Epithelial cell of proximal tubule (primary cell): ENCODE measurements at places on chromosomes 5 and 9. TPM values are rescaled to one million over a fixed set of nuclear protein-coding genes. Genes with fewer than 3 reads are reported as not detected.

GRCh38 chr5:133401731-133402347, 210.5 kb downstream of the FSTL4 start:
- no peak for DNase-seq

GRCh38 chr9:126472948-126473298, 140.8 kb upstream of the LMX1B start:
- DNase-seq: no peak

DNA sequence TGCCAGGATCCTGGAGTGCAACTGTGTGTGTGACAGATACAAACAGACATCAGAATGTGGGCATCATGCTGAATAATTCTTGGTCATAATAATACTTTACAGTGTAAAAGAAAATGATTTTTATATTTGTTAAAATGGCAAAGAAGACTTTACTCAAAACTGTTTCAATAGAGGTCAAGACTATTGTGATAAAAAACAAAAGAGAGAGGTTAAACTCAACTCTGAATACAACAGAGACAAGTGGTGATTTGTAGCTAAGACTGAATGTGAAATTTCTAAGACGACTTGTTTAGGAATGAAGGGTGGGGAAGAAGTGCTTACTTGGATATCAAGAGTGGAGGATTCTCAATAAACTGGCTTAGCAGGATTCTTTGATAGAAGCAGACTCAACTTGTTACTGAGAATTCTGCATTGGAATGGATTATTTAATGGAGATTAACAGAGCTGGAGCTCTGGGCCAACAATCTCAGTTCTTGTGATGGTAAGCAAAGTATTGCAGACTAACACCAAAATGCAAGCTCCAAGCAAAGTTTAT, 457.4 kb upstream of the CDH18 start:
- no peak for DNase-seq

- DNase-seq: no peak
Observed at GRCh38 chr9:75624998-75625397, 265.5 kb upstream of the PCSK5 start.

DNA sequence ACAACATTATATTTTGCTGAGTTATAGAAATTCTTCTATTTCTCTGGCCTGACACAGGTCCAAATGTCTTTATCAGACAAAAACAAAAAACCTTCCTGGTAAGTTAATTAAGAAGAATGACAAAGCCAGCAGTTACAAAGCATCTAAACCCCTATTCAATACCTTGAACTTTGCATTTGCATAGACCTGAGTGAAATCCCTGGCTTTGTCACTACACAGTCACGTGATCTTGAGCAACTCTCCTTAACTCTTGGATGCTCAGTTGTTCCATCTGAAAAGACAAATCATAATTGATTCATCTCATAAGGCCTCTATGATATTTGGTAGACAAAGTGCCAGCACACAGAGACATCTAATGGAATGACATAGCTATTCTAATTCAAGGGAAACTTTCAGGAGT, 166.6 kb upstream of the PPP1R2B start:
- no peak for DNase-seq

GRCh38 chr9:129656795-129657390, 8.6 kb upstream of the PRRX2 start:
- no peak for DNase-seq

GRCh38 chr5:170617533-170618490, 114.0 kb downstream of the KCNIP1 start:
- DNase-seq: no peak

DNA sequence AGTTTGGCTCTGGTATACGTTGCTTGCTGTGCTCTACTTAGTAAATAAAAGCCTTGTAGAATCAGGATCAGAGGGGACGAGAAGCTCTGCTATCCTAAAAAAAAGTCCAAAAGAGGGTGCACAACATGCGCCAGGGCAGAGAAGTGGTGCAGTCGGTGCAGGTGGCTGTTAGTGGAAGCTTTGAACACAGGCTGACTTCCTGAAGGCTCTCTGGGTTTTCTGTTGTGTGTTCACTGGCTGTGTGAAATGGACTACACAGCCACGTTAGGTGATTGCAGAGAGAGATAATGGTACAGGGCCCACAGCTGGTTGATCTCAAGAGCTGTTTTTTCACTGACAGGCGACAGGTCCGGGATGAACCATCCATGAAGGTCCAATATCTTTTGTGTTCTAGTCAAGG, 167.4 kb downstream of the TMEM167A start:
- no peak for DNase-seq

TTC23L gene
- total RNA-seq: 0.29 TPM in 1 of 2 replicates, not detected in the other

FOXD4L4 gene
- not detected in 2 replicates for total RNA-seq

OR1K1 gene
- total RNA-seq: not detected in 2 replicates

TBC1D13 gene
- 11.3 and 27.1 TPM in 2 replicates for total RNA-seq

EIF4E1B gene
- total RNA-seq: not detected in 2 replicates

CEL gene
- total RNA-seq: 0.36 and 0.58 TPM in 2 replicates

SOWAHA gene
- total RNA-seq: 0.06 and 0.22 TPM in 2 replicates
